Hippocampal formation (tissue), 2 donors: ENCODE measurements at places on chromosomes 7 and 10.

DNA sequence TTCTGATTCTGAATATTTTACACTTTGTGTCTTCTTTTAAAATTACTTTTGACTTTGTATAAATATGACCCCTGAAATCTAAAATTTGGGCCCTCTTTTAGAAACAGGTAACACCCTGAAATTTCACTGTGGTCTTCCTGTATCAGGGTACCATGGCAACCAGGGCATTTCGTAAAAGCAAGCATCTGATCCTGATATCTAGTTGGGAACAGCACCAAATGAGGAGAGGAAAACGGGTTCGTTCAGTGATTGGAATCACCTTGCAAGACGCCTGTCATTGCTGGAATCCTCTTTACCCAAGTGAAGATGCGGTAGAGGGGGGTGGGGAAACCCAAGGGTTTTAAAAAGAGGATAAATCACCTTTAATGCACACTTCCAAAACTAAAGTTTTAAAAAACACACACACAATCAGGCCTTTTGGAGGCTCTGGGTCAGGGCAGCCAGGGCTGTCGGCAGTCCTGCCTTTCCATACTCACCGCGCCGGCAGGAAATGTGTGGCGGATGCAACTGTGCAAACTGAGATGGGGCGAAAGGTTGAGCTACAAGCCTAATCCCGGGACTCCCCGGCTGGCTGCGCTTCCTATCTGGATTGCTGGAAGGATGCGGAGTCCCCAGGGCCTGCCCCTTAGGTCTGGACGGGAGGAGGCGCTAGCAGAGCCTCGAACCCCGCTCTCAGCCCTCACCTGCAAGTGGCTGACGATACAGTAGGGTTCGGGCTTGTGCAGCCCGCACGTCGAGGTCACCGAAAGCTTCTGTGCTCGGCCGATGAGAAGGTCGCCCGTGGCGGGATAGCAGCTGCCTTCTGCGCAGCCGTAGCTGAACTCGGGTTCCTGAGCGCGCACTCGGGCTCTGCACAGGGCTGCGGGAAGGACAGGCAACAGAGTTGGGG is 1.8 kb downstream of the LAMB1 start:
- DNase-seq: no peak

DNA sequence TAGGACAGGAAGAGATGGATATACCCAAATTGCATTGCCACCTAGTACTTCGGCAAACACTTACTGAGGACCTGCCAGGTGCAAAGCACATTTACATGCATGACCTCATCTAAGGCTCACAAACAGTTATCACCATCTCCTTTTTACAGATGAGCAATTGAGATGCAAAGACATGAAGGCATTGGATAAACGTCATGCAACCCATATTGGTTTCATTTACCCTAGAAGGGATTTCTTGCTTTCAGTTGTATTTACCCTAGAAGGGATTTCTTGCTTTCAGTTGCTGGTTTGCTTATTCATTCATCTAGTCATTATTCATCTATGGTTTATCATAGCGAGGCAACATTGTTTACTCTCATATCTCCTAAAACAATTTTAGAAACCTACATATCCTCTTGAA is 52.2 kb downstream of the STEAP1B start:
- DNase-seq: no peak

GRCh38 chr7:149027611-149028345 is 527 bp downstream of the PDIA4 start:
- no peak for DNase-seq

- no peak for DNase-seq
Measured at GRCh38 chr7:123752534-123752933, 3.7 kb upstream of the WASL start.

GRCh38 chr10:119614686-119615085 is 17.9 kb upstream of the TIAL1 start:
- DNase-seq: no peak

GRCh38 chr10:128186959-128187787 is 61.0 kb upstream of the MKI67 start:
- no peak for DNase-seq

GRCh38 chr10:113230011-113230610 is 280.1 kb downstream of the TCF7L2 start:
- no peak for DNase-seq

- no peak for DNase-seq
Measured at GRCh38 chr7:2217716-2218443, 14.9 kb downstream of the MAD1L1 start.
